ENCODE measurements at places on chromosomes 6 and 20.

DNA sequence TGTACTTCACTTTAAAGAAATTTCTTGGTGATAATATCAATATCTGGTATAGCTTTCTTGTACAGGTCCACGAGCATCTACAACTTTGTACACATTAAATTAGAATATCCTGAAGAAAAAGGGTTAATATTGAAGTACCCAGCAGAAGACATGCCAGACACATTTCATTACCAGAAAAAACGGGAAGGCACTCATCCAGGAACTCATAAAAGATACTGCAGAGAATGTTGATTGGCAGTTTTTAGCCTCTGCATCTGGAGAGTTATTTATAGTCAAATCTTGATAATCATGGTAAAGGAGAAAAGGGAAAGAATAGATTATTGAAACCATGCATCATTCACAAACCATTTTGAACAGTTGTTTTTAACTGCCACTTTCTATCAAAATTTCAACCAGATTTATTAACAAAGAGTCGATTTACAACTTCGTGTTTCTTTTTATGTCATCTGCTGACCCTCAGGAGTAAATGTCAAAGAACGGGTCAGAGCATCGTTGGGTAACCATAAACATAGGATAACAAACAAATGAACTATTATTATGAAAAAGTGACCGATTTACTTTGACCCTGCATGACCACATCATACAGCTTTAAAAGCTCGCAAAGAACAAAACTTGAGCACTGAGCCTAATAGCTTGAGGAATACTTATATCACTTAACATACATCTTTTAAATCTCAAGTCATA, 229.2 kb upstream of the SGK1 start:
- DNase-seq = no peak

GRCh38 chr6:117304446-117304845, 39.1 kb downstream of the VGLL2 start:
- no peak for DNase-seq

DNA sequence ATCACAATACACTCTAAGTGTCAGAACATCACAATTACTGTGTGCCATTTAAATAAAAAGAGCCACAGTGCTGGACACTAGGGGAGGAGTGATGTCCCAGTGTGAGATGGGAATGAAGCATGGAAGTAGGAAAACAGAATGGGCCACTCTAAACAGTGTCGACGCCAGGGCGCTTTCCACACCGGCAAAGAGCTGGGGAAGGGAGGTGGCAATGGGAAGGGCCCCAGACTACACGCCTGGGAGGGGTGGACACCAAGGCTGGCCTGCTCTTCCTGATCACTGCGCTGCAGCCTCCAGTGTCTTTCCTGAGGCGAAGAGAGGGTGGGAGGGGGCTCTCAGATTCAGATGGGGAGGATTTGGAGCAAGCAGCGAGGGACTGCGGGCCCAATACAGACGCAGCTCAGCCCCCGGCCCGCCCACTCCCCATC, 75.9 kb downstream of the ERMARD start:
- DNase-seq = no peak

DNA sequence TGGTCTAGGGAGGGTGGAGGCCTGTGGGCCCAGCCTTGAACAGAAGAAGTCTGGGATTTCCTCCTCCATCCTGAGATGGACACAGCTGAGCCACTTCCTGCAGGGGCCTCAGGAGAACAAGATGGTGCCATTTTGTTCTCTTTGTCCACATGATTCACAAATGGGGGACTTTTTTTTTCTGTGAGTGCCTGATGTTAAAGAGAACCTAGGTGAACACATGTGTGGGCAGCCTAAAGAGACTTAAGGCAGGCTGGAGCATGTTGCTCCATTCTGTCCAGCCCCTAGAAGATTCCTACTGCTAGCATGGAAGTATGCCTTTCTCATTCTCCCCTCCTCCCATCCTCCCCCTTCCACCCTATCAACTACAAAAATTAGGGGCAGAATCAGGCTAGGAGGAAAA, 49.3 kb upstream of the KIF16B start:
- no peak for DNase-seq

DNA sequence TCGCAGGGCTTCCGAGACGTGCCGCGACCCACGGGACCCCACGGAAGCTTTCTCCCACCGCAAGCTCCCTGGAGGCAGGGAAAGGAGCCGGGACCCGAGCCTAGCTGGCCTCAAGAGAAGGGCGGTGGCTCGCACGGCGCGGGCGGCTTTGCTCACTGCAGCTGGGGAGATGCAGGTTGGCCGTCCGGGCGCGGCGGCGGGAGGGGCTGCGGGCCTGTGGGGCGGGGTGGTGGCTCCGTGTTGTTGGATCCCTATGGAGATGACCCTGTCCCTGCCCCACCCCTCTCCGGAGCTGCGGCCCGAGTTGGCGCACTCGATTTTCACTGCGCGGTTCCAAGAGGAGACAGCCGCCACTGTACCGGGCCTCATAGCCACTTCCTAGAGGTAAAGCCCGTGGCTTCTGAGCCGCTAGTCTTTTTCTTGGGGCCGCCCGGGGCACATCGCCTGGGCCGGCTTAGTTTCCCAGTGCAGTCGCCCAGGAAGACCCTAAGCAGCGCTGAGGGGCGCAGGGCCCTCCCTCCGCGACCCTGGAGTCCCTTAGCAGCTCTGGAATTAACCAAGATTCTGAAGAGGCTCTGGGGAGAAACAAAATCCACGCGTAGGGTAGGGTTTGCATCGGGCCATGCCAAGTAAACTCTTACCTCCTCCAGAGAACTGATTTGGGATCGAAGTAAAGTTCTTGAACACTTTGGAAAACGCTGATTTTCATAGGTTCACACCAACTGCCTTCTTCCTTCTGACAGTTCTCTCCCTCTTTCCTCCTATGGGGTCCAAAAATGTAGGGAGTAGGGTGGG, at the start of gene ECT2L:
Gene ECT2L (plus strand): TSS at position 279 of the 795 bp plus-strand sequence. CDS start 17,188 bp downstream, outside the sequence.
- DNase-seq = no peak

- DNase-seq = no peak
Observed at GRCh38 chr6:3231247-3232016, 4.0 kb upstream of the TUBB2B start.

GRCh38 chr6:150058986-150059385, 9.9 kb downstream of the ULBP3 start:
- no peak for DNase-seq

GRCh38 chr6:11410539-11411307, 126.8 kb upstream of the TMEM170B start:
- DNase-seq = no peak

DNA sequence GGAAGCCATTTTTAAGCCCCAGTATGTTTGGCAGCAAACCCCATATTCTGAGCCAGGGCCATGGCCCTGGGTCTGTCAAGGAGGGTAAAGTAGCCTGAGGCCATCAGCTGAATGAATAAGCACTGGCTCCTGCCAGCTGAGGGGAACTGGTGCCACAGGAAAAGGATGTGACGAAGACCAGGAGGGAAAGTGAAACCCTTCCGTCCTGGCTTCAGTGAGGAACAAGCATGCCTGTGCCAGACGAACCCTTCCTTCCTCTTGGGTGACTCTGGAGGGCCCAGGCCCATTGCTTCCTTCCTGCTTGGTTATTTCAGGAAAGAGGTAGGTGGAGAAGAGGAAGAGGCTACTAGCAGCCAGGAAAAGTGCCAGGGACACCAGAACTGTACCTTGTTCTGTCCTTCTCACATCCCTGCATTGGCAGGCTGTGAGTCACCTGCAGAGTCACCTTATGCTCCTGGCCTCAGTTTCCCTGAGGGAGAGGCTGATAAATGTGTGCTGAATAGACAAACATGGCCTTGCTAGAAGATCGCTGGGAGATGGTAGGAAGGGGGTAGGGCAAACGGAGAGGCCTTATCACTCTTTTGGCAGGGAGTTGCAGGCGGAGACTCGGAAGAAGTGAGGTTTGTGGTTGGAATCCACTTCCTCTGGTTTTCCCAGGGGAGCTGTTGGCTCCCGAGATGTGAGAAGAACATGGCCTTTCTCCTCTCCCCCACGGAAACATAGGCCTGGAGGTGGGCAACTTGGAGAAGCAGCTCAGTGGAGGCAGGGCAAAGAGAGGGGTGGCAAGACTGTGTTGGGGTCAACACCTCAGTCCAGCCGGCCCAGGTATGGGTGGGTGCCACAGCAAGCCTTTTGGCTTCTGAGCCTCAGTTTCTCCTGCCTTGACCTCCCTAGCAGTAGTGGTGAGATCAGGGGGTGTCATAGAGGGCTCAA, 37.4 kb downstream of the COX4I2 start:
- DNase-seq = no peak

GRCh38 chr6:92404281-92404680, 1015.1 kb downstream of the EPHA7 start:
- DNase-seq = no peak

DNA sequence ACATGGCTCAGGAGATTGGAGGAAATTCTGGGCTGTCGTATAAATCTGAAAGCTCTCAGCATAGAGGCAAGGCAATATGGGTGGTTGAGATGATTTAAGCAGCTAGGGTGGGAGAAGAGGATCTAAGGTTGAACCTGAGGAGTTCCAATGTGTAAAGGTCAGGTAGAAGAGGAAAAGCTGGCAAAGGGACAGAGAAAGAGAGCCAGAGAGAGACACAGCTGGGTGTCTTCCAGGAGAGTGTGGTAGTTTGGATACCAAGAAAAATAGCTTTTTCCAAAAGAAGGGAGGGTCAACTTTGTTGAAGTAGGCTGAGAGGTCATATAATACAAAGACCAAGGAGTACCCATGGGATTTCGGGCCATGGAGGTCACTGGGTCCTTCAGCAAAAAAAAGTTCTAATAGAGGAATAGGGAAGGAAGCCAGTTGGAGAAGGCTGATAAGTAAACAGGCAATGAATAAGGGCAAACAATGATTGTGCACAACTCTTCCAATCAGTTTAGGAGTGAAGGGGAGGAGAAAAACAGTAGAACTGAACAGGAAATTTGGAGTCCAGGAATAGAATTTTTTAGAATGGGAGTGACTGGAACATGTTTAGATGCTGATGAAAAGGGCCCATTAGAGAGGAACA, 135.1 kb downstream of the QRSL1 start:
- DNase-seq = no peak

DNA sequence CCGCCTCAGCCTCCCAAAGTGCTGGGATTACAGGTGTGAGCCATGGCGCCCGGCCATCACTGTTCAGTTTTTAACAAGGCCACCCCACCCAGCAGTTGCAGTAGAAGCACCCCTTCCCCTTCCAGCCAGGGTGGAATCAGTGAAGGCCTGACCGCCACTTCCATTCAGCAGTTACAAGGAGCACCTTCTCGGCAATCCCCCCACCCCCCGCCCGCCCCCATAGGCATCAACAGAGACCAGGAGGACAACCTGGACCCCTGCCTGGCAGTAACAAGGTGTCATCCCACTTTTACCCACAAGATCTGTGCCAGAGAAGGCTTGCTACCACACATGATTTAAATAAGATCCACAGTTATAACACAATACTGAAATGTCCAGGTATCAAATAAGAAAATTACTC, 23.1 kb downstream of the NCR2 start:
- no peak for DNase-seq

DNA sequence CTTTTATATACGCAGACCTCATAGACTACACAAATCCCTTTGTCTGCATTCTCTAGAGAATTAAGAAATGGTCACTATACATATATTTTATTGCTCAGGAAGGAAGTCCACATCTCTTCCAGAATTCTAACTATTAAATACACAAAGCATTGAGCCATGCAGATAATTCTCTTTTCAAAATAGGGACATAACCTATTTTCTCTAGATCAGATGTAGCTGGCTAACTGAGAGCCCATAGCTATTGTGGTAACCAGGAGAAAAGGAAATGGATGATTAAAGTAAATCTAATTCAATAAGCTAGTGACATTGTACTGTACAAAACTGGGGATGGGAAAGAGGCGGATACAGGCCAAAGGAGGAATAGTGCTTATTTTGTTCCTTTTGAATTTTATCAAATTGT, 137.2 kb downstream of the BACH2 start:
- no peak for DNase-seq

GRCh38 chr6:108423982-108424705, 129.3 kb downstream of the AFG1L start:
- DNase-seq = no peak

- DNase-seq = no peak
Observed at GRCh38 chr6:43013097-43013842, 476 bp downstream of the MEA1 start.

GRCh38 chr20:64111841-64112641, 4.7 kb upstream of the NPBWR2 start:
- peak; percentile 46 for DNase-seq

- no peak for DNase-seq
Observed at GRCh38 chr6:4441981-4442434, 306.6 kb upstream of the ECI2 start.

- no peak for DNase-seq
Observed at GRCh38 chr20:14536738-14537137, 199.3 kb upstream of the FLRT3 start.

- DNase-seq = no peak
Observed at GRCh38 chr6:45365036-45365435, 12.7 kb downstream of the SUPT3H start.

DNA sequence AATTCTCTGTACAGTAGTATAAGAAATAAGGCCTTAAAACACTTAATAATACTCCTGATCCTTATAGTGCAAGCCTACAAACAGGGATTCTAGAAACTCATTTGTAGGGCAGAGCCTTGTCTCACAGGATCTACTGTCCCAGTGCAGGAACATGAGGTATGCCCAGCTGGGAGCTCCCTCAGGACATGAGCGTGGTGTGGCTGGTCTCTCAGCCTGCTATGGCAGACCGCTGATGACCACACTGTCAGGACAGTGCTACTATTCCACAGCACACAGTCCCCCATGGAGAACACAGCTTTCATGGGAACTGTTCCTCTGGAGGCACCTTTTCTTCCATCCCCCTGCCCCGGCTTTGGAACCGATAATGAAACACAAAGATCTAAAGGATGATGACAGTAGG, 53.0 kb downstream of the SERAC1 start:
- DNase-seq = no peak

DNA sequence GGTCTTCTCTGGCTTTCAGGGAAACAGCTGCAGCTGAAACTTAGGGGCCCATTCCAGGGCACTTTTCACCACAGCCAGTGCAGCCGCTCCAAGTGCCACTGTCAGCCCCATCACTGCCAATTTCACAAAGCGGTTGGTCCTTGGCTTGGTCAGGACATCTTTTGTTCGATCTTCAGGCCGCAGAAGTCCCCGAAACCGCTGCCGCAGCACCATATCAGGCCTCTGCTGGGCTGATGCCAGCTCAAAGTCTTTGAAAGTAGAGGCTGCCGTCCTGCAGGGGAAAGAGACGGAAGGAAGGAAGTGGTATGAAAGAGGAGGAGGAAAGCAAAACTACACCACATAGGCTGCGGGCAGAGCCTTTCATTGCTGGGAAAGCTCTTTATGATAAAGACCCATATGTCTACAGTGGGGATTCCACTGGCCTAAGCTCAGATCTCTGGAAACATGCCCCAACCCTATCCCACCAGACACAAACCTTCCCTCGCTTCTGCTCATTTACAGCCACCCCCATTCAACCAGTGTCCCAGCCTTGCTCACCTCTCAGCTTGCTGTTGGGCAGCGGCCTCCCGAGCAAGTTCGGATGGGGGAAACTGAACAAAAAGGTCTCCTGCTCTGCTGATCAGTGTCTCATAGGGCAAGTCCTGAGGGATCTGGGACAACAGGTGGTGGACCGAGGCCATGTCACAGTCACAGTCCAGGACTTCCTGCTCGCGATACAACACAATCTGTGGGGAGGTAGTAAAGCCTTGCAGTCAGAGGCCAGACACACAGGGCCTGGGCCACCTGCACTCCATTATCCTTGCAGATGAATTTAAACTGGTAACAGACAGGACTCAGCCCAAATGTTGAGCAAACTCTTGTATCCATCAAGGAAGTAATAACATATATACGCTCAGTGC, 23.5 kb downstream of the TBC1D20 start:
- DNase-seq = no peak
